Mesenteric fat pad (tissue), 1 donor: ENCODE measurements at places on chromosomes 12 and 14. TPM values are rescaled to one million over a fixed set of nuclear protein-coding genes. Genes with fewer than 3 reads are reported as not detected.

Gene IL22
- not detected for total RNA-seq

DNA sequence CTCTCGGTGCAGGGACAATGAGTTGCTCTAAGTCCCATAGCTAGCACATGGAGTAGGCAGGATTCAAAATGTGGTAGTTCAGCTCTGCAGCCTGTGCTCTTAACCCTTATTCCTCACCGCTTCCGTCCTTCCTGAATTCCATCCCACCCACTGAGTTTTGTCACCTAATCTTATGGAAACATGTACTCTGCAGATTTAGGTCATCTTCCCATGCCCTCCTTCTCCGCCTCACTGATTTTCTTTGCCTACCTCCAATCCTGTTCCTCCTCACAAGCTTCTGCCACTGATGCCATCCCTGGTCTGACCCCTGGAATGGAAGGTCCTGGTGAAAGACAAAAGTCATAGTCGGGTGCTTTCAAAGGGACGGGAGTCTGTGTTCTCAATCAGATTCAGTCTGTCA, 46.5 kb upstream of the ABCC9 start:
- no peak for DNase-seq

DNA sequence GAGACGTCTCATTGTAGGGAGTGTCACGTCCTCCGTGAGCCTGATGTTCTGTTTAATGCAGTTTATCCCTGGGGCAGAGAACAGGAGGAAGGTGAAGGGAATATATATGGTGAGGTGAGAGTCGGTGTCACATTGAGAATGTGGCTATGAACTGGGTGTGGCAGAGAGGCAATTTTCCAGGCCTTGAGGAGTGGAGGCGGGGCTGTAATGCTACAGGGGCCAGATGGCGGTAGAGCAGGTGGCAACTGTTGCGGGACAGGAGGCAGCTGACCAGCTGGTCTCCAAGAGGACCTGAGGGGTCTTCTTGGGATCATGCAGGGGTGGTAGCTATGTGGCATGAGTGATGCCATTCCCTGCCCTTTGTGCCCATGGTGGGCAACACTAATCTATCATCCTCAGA, 59.6 kb downstream of the CACNA1C start:
- DNase-seq = no peak

GRCh38 chr14:94946244-94946643, 176.3 kb upstream of the GSC start:
- DNase-seq = peak; percentile 30

DNA sequence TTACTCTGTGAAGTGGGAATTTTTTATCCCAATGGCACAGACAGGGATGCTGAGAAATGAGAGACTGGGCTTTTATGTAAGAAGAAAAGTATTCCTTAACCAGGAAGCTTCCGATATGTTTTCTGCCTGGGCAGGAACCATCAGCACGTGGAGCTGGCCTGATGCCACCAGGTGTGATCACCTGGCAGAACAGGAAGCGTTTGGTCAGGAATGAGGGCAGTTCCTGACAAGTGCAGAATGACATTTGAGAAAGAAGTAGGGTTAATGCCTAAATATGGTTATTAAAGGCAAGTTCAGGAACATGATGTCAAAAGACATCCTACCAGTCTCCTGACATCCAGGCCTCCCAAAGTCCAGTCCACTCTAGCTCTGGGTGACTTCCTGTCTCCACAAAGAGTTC, 210.3 kb downstream of the NUAK1 start:
- DNase-seq = no peak

DNA sequence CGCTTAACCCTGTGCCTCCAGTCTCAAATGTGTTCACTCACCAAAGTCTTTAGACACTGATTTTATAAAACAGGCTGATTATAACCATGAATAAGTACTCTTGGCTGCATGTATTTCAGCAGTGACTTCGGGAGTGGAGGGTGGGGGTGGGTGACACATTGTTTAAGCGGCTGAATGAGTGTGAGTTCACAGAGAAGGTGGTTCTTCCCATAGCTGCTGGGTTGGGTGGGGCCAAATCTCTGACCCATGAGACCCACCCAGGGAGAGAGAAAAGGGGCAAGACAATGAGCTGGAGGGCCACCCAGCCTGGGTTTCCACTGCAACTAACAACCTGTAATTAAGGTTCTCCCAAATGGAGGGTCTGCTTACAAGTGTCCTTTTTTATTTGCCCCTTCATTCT, 96.4 kb downstream of the SYNE3 start:
- DNase-seq = no peak

Gene PDZRN4
- not detected for total RNA-seq

DNA sequence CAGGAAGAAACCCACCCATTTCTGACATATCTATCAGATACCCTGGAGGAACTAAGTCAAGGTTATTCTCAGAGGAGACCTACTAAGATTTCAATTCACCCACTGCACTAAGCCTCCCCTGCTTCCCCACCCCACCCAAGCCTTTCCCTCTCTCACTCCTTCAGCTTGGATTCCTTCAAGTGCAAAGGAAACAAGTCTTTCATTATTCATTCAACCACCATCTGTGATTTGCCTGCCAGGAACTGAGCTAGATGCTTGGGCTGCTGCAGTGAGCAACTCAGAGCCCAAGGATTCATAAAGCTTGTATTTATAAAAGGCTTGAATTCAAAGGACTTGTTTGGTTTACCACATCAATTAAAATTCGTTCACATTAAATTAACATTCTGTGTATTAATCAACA, 161.3 kb downstream of the GXYLT1 start:
- no peak for DNase-seq

Gene CMKLR1
- total RNA-seq = 26.0 TPM

Gene RPS6KL1
- total RNA-seq = 23.6 TPM

Gene ESR2
- total RNA-seq = 0.32 TPM

Gene RNFT2
- total RNA-seq = 2.1 TPM

DNA sequence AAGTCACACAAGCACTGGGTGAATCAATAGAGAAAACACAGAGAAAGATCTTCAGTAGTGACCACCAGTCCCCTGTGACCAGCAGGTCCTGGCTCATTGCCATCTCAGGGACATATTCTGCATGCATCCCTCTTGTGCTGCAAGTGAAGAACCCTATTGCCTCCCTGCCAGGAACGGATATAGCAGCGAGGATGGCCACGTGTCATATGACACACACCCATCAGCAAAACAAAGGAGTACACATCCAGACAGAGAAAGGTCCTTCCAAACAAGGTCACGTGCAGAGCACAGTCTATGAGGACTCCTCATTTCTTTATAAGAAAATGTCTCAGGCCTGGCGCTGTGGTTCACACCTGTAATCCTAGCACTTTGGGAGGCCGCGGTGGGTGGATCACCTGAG, 638.4 kb downstream of the FLRT2 start:
- no peak for DNase-seq

Gene PRR4
- total RNA-seq = 0.93 TPM

Gene DCN
- total RNA-seq = 1,241 TPM

Gene VSX2
- total RNA-seq = not detected

GRCh38 chr14:32491416-32492016, 162.4 kb downstream of the AKAP6 start:
- DNase-seq = no peak

Gene TAS2R8
- total RNA-seq = not detected

Gene FAIM2
- 0.35 TPM for total RNA-seq

DNA sequence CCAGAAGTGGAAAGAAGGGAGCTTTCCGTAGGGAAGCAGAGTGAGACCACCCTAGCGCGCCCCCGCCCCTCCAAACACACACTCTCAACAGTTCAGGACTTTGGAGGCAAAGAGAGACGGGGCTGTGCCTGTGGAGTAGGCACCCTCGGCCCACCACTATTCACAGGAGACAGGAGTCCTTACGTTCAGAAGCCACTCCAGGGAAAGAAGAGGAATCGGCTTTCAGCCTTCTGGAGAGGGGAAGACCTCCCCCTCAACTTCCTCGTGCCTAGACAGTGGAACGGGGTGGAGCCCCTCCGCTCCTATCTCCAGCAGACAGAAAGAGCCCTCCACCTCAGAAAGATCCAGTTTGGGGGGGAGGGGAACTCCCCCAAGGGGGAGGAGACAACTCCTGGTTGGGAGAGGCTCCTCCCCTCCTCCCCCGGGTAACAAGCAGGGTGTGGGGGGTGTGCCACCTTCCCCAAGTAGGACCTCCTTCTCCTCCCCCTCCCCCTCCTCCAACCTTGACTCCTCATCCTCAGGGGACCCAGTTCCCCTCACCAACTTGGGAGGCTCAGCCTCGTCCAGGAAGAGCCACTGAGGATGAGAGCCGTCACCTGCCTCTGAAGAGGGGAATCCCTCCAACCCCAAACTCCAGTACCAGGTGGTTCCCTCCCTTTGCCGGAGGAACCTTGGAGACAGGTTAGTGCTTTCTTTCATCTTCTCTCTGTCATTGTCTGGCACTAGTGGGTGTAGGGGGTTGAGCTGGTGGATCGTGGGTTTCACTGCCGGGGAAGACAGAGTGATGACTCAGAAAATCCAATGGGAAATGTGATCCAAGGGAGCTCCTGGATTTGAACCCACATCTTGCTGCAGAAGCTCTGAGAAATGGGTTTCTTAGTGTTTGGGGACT, 883 bp downstream of the FOXJ2 start:
- no peak for DNase-seq

DNA sequence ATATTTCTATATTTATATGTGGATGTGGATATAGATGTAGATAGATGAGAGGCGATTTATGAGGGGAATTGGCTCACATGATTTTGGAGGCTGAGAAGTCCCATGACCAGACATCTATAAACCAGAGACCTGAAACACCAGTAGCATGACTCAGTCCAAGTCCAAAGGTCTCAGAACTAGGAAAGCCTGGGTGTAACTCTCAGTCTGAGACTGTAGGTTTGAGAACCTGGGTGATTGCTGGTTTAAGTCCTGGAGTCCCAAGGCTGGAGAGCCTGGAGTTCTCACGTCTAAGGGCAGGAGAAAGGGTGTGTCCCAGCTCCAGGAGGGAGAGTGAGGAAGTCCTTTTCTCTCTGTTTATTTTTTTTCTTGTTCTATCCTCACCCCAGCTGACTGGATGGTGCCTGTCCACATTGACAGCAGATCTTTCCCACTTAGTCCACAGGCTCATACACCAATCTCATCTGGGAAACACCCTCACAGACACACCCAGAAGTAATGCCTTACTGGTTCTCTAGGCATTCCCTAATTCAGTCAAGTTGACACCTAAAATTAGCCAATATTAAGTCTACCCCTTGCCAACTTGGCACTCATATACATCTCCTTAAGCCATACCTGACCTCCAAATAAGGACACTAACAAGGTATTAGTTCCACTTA, 45.4 kb downstream of the EMP1 start:
- no peak for DNase-seq

GRCh38 chr14:53620317-53620716, 336.3 kb downstream of the BMP4 start:
- no peak for DNase-seq

DNA sequence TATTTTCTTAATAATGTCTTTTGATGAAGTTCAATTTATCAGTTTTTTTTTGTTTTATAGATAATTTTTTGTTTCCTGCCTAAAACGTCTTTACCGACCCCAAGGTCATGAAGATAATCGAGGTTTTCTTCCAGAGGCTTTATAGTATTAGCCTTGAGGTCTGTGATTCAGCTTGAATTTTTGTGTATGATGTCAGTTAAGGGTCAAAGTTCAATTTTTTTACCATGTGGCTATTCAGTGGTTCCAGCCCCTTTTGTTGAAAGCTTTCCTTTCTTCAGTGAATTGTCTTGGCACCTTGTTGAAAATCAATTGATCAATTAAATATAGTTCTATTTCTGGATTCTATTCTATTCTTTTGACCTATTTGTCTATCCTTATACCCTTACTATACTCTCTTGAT, 3.2 kb upstream of the MGST1 start:
- DNase-seq = no peak

DNA sequence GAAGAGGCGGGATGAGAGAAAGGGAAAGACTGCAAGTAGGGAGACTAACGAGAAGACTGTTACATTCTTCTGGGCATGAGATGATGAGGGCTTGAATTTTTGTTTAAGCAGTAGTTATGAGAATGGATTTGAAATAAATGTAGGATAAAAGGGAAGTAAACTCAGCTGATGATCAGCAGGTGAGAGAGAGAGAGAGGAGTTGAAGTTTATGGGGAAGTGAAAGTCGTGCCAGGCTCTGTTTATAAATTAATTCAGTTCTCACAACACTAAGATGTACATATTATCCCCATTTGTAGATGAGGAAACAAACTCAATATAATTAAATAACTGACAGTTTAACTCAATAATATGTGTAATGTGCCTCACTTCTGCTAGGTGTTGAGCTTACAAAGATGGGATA, 170.0 kb upstream of the RMST start:
- no peak for DNase-seq

- DNase-seq = no peak
Observed at GRCh38 chr14:21300892-21301291, 21.0 kb downstream of the RPGRIP1 start.

DNA sequence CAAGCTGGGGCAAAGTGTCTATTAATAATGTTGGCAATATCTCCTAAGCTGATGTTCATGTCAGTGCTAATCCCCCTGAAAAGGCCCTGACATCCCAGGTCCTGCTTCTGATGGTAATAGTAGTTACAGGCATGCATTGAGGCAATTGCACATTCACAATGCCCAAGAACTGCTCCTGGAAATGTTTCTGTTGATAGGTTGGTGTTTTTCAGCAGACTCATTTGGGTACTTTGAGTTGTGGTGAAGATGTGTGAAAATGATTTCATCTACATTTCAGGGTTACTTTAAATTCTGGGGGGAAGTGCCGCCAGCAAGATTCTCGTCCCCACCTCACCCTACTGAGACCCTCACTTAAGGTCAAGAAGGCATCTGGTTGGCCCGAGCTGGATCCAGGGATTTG, 92.9 kb downstream of the BBS10 start:
- DNase-seq = no peak

DNA sequence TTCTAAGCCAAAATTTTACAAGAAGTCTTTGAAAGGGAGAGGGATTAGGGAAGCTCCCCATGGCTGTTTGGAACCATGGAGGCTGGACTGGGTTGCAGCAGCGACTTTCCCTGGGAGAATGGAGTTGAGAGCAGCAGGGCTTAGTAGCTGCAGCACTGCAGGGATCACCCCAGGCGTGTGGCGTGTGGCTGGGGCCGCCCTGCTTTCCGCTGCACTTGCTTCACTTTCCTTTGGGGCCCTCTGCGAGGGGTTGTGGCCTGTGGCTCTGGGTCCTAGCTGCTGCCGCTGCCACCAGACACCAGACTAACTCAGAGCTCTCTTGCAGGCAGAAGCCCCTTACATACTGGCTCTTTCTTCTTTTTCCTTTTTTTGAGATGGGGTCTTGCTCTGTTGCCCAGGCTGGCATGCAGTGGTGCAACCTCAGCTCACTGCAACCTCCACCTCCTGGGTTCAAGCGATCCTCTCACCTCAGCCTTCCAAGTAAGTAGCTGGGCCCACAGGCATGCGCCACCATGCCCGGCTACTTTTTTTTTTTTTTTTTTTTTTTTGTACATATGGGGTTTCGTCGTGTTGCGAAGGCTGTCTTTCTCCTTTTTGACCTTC, 25.4 kb downstream of the CCDC62 start:
- DNase-seq = no peak

GRCh38 chr12:121561009-121561395, 19.8 kb downstream of the KDM2B start:
- no peak for DNase-seq

DNA sequence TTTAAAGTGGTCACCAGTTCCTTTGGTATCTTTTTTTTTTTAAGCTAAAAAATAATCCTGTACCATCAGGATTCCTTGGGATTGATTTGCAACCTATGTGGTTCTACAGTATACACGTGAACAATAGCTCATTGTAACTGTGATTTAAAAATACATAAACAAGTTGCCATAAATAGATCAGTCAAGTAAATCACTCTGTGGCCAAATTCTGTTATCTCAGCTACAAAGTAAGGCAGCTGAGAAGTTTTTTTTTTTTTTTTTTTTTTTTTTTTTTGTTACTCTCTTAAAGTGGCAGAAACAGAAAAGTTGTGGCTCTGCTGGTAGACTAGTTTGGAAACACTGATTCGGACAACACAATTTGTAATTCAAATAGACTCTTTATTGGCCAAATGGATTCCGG, 104.5 kb downstream of the PRICKLE1 start:
- DNase-seq = no peak
